Inflammatory macrophage treated with lipopolysaccharide for 1 hour (primary cell): ENCODE measurements at places on chromosomes 6 and 20.
A peak's percentile ranks its signal among the peaks of the same experiment; 100 is the strongest.

- DNase-seq = no peak
Observed at GRCh38 chr20:35319192-35319870, 27.1 kb upstream of the FAM83C start.

DNA sequence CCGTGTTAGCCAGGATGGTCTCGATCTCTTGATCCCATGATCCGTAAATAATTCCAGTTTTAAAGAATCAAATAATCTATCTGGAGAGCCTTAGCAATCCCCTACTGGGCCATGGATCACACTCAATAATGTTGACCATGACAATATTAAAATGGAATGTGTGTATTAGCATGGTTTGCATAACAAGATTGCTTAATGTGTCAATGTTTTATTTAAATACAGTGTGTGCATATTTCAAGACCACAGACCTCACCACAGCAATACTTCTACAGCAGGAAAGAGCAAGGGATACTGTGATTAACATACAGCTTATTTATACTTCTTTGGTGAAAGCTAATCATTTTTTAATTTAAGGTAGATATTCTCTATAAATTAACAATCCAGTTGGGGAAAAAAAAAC lies 470.4 kb downstream of the TFAP2B start:
- DNase-seq = no peak

DNA sequence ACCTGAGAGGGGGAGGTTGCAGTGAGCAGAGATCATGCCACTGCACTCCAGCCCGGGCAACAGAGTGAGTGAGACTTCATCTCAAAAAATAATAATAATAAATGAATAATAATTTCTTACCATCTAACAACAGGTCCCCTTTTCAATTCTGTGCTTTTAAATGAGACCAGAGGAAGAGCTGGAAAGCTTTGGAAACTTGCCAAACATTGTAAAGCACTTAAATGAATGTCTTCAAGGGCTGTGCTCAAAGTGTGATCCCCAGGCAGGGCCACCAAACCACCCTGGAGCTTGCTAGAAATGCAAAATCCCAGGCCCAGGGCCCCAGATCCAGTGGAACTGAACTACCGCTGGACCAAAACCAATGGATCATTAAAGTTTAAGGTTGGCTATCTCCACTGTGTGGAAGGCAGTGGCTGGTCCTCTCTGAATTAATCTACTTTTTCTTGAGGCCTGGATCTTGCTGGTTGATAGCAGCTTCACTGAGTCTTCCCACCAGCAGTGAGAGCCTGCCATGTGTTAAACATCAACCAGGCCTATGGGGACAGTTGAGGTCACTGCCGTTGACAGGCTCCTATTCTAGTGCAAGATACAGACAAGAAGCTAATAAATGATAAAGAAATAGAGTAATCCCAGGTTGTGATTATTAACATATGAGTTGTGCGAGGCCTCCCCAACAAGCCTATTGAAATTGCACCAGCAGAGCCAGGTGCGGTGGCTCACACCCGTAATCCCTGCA lies 23.7 kb upstream of the TFAP2C start:
- DNase-seq = no peak

GRCh38 chr20:5486377-5487054 lies 169.8 kb upstream of the PROKR2 start:
- no peak for DNase-seq

DNA sequence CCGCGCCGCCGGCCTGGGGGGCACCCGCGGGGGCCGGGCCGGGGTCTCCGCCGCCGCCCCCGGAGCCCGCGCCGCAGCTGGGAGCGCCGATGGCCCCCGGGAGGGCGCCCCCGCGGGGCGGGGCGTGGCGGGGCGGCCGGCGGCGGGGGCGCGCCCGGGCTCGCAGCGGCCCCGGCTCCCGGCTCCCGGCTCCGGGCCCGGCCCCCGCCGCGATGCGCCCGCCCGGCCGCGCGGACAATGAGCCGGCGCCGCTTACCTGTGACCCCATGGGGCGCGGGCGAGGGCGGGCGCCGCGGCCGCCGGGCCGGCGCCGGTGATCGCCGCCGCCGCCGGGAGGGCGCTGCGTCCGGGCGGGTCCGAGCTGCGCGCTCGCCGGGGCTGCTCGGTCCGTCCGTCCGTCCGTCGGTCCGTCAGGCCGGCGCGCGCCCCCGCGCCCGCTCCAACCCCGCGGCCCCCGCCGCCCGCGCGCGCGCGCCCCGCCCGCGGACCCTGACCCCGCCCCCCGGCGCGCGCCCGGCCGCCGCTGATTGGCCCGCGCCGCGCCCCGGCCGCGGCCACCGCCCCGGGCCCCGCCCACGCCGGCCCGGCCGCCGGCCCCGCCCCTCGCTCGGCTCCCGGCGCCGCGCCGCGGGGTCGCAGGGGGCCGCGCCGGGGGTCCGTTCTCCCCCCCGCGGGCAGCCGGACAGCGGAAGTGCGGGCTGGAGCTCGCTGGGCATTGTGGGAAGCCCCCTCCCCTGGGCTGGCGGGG lies at the start of gene ZBTB46:
ZBTB46 (minus strand) TSS at position 424 of the 748 bp plus-strand sequence. CDS start 40,507 bp downstream, outside the sequence.
- peak; percentile 24 for DNase-seq

DNA sequence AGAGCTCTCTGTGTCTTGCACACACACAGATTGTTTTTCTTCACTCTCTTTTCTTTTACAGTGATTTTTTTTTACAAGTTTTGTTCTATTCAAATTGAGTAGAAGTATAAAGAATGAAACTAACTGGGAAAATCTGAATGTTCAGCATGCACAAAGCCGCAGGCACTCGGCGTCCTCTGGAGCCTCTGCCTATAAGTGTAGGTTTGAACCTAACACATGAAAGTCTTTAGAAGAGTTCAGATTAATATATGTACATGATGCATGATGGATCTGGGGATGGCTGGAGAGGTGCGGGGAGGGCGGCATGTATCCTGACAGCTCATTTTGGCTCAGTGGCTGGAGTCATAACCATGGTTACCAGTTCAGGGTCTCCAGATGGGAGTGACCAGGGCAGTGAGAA lies 301.1 kb upstream of the CDH4 start:
- no peak for DNase-seq
